ENCODE measurements at places on chromosomes 12 and 14.

- no peak for DNase-seq
Measured at GRCh38 chr12:40733871-40734270, 41.6 kb downstream of the CNTN1 start.

DNA sequence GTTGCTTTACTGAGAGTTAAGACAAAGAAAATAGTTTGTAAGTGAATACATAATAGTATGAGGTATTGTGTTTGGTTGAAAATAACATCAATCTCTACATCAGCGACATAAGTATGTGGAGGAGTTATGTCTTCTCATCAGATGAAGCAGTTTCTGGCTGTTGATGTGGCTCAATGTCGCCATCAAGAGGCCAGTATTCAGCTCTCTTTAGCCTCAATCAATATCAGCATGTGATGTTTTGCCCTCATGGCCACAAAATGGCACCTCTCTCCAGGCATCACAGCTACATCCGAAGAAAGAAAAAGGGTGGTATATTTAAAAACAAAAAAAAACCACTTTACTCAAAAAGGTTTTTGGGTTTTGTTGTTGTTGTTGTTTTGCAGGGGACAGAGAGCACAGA, 302.3 kb upstream of the TMEM132C start:
- no peak for DNase-seq

GRCh38 chr12:11545484-11546330, 103.8 kb upstream of the ETV6 start:
- no peak for DNase-seq

GRCh38 chr12:105595440-105595839, 264.9 kb downstream of the C12orf75 start:
- DNase-seq = no peak

GRCh38 chr12:29545102-29545467, 47.6 kb upstream of the OVCH1 start:
- no peak for DNase-seq

GRCh38 chr12:111076611-111077451, 156.5 kb upstream of the MYL2 start:
- DNase-seq = no peak

- DNase-seq = peak; percentile 35
Measured at GRCh38 chr14:81324011-81324410, 76.1 kb downstream of the STON2 start.

- no peak for DNase-seq
Measured at GRCh38 chr14:30312214-30312613, 246.7 kb upstream of the G2E3 start.

DNA sequence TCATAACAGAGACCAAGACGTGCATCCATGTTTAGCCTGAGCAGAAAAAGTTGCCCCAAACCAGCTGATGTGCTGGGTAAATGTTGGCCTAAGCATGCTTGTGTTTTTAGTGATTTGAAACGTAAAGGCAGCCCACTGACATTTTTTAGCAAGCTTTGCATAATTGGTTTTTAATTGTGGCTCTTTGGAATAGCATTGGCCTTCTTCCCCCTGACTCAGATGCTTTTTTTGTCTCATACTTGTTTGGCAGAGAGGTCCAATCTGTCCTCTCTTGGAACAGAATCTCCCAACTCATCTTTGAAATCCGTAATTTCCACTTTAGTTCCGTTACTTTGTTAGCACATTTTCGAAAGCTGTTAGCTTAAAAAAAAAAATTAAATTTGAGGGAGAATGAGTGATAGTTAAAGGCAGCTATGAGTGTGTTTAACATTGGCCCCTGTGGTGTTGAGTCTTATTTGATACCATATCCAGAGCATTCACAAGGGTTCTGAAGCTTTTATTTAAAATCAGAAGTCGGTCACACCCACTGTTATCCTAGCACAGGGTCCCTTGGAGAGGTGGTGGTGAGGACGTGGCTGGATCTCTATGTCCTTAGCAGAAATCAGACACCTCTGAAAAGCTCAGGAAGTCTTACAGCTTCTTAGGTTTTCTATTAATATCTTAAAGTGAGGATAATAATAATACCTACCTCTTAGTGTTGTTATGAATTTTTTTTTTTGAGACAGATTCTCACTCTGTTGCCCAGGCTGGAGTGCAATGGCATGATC, 15.6 kb downstream of the JDP2 start:
- no peak for DNase-seq

- no peak for DNase-seq
Measured at GRCh38 chr12:85191-85666, 18.7 kb downstream of the IQSEC3 start.

- DNase-seq = peak; percentile 35
Measured at GRCh38 chr12:69739287-69740191, 879 bp downstream of the RAB3IP start.

GRCh38 chr14:102185360-102185759, 45.7 kb downstream of the WDR20 start:
- no peak for DNase-seq

DNA sequence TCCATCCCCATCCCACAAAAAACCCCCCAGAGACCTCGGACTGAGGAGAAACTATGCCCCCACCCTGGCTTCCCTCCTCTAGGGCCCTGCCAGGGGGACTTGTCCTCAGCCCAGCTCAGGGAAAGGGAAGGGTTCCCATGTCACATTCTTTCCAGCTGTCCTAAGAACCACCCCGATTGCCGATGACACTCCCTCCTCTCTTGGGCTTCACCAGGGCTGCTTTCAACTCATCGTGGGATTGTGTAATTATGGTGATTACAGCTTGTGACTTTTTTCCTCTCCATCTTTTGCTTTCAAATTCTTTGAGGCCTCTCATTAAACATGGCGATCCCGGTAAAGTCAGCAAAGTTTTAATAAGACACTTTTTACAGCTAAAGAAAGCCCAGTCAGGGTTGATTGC, 344.0 kb downstream of the DPF3 start:
- DNase-seq = no peak

DNA sequence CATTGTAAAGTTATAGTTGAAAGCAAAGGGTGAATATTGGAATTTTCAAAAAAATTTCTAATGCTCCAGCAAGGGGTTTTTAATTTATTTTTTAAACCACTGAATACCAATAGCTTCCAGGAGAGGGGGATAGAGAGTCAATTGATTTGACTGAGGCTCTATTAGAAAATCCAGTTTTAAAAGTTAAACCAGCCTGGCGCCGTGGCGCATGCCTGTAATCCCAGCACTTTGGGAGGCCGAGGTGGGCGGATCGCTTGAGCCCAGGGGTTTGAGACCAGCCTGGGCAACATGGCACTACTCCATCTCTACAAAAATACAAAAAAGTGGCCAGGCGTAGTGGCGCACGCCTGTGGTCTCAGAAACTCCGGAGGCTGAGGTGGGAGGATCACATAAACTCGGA, 150.1 kb downstream of the SLC38A4 start:
- no peak for DNase-seq

- no peak for DNase-seq
Measured at GRCh38 chr14:44736326-44736725, 225.4 kb downstream of the KLHL28 start.

- no peak for DNase-seq
Measured at GRCh38 chr12:59041241-59042121, 121.2 kb upstream of the LRIG3 start.

DNA sequence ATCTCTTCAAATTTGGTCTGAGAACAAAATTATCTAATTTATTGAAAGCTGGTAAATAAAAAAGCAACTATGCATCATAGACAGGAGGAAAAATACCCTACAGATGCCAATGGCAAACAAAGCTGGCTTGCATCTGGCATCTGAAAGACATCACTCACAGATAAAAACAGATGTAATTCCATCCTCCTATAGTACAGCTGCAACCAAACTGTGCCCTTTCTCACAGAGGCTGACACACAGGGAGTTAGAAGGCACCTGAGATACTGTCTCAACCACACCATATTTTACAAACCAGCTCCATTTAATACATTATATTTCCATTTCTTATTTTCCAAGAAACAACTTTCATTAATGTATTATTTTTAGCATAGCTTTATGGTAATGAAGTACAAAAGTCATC, 39.4 kb downstream of the DUSP16 start:
- no peak for DNase-seq

DNA sequence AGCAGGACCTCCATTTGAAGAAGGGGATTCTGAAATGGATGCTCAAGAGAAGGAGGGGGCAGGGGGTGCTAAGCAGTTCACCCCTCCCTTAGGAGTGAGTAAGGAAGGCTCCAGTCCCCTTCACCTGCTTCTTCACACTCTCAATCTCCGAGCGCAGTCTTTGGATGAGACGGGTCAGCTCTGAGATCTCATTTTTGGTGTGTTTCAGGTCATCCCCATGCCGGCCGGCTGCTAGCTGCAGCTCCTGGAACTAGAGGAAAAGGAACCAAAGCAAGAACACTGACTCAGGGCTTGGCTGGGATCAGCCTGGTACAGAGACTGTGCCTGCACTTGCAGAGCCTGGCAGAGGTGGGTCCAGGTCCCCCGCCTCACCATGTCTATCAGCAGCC, 7.3 kb downstream of the KRT73 start:
- no peak for DNase-seq

DNA sequence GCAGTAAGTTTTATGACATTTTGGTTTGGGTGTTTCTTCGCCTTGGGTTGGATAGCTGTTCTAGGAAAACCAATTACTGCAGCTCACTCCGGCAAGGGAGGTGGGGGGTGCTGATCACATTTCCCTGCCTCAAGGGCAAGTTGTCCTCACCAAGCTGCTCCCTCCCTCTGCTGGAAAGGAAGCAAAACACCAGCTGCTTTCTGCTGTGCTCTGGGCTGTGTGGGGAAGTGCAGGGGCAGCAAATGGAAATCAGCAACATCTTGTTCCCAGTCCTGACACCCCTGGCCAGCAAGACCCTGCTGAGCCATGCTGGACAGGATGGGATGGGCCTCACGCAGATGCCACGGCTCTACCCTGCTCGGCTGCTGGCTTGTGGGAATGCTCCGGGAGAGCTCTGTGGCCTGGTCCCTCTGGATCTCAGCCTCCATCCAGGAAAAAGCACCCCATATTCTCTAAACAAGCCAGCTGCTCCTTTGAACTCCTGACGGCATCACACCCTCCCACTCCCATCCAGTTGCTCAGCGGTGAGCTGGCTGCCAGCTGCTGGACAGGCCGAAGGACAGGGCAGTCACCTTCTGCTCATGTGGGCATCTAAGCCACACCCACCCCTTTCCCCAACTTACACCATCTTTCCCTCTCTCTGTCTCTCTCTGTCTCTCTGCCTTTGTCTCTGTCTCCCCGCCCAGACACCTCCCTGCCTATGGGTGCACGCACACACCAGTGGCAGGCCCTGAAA, 52.4 kb upstream of the EIF5 start:
- no peak for DNase-seq

- no peak for DNase-seq
Measured at GRCh38 chr14:78141590-78141989, 28.6 kb upstream of the NRXN3 start.

- DNase-seq = no peak
Measured at GRCh38 chr12:26196421-26196716, 996 bp downstream of the SSPN start.

DNA sequence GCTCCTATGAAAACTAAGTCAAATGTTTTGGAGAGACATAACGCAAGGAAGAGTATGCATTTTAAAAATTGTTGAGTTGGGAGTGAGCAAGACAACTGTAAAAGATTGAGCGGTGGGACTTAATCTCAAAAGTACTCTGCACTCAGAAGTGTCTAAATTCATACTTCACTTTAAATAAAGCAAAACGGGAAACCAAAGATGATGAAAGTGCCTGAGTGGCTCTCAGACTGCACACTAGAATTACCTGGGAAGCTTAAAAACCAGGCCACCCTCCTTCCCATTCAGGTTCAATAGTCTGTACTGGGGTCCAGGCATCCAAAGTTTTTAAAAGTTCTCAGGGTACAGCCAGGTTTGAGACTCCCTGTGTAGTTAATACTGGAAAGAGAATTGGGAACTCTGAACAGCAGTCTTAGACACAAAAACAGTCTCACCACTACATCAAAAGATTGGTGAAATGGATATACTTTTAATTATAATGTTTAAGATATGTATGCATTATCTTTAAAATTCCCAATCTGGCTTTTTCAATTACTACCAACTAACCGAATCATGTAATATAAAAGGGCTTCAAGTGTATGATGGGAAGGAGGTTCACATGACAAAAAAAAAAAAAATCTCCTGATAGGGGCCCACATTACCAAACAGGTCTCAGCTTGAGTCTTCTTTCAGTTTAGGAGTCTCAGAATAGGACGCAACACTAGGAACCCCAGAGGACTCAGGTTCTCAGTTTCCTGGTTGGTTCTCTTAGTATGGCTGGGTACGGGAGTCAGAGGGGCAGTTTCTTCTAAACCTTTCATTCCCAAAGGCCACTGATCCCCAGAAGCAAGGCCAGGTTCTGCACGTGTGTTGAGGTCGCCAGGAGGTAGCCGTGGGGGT, 1.0 kb downstream of the HOMEZ start:
- DNase-seq = no peak

DNA sequence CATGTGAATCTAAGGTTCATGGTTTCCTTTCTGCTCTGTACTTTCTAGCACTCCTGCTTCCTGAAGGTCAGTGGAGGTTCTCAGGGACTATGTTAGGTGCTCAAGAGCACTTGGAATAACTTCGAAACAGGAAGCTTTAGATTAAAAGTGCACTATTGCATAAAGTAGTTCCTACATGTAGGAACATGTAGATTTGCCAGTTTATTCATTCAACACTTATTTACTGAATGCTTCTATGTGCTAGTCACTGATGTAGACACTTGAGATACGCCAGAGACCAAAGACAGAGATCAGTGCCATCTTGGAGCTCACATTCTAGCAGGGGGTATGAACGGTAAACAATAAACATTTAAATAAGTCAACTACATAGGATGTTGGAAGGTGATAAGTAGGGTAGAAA, 87.7 kb downstream of the DHRS2 start:
- DNase-seq = no peak

- no peak for DNase-seq
Measured at GRCh38 chr14:103973354-103973753, 31.0 kb upstream of the RD3L start.

DNA sequence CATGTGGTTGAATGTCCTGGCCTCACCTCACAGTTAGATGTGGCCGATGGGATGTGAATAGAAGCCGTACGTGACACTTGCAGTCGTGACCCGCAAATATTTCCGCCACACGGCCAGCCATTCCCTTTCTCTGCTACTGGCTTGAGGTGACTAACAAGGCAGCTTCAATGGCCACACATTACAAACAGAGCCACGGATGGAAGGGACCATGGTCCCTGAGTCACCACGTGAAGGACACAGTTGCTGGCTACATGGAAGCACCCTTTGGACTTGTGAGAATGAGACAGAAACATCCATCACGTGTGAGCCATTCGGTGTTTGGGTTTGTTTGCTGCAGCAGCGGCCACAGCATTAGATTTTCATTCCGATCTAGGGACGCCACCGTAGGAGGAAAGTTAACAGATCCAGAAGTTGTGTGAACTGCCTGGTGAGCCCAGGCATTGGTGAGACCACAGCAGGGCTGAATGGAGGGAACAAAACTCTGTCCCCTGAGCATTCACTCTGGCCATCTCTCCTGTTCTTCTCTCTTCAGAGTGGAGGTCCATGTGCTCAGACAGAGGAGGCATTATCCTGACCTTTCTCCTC, 33.5 kb upstream of the ADGRD1 start:
- no peak for DNase-seq

DNA sequence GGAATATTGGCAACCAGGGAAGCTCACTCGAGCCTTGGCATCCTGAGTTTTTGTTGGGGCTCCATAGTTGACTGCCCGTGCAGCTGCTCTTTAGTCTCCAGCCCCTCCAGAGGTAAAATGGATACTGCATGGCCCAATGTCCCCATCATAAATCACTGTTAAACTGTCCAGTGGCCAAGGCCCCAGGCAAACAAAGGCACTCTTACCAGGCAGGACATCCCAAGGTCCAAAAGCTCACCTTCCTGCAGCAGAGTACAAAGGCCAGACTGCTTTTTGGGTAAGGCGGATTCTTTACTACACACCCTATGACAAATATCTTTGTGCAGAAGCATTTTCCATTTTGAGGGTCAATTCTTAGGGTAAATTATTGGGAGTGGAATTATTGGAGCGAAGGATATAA, 81.1 kb downstream of the GPATCH2L start:
- DNase-seq = no peak
